ENCODE measurements at places on chromosomes 4 and X.

DNA sequence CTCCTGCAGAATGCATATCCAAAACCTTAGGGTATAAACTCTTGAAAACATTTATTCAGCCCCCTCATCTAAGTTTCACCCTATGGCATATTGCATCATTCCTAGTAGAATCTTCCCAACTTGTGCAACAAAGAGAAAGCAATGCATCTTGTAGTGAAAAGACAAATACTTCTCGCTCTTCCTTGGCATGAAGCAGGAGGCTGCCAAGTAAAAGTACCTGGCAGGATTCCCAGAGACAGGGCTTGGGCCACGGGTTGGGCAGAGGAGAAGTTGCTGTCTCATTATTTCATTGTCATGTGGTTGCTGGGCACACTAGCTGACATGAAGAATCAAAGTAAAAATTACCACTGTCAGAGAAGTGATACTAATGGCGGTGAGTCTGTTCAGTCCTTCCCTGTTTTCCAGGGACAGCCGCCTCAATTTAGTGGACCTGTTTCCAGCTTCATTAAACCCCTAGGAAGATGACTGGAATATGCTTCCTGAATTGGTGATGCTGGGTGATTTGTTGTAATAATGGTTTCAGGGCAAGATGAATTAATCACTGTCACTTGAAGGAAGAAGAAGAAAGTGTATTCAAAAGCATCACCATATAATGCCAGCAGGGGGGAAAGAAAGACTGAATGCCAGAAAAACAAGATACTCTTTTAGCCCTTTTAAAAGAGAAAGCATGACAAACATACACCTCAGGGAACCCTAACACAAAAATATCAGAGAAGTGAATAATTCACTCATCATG is 380.5 kb upstream of the IGFBP7 start:
- DNase-seq: no peak

GRCh38 chr4:149269835-149270234 is 545.8 kb downstream of the IQCM start:
- no peak for DNase-seq

DNA sequence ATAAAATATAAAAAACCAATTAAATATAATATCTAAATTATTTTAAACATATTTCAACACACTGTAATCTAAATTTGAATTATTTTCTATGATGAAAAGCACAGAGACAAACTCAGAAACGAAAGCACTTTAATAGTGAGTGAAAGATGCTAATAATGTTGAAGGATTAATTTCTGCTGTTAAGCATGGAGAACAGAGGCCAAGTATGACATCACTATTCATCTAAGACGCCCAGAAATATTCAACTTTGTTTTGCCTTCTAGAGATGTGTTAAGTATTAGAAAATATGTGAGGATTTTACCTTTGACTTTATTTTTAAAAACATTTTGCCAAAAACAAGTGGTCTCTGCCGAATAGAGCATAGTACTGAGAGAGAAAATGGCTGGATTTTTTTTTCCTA is 19.3 kb downstream of the ARHGEF6 start:
- DNase-seq: no peak

DNA sequence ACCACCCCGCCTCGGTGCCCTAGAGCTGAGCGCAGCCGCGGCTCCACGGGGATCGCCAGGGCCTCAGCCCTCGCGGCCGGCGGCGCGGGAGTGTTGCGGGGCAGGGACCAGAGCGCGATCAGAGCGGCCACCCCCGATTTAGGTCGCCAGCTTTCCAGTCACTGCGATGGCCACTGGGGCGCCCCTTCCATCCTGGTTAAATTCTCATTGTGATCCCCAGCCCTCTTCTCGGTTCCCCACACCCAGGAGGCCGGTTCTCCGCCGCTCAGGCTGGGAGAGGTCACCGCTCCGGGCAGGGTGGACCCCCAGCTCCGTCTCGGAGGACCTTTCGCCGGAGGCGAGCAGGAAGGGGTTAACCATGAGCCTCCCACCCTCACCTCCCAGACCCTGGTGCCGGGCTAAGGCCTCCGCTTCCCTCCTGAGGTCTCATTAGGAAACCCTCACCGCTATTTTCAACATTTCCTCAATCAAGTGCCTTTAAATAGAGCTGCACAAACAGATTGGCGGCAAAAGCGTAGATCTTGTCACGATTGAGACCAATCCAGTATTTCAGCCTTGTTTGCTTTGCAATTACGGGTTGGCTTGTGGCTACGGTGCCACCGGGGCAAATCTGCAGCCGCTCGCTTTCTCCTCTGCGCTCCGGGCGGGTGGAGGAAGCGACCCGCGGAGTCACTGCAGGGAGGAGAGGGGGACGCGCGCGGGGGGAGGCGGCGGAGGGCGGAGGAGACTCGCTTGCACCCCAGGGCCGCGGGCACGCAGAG is 8.3 kb upstream of the HAND2 start:
- DNase-seq: peak; percentile 29

DNA sequence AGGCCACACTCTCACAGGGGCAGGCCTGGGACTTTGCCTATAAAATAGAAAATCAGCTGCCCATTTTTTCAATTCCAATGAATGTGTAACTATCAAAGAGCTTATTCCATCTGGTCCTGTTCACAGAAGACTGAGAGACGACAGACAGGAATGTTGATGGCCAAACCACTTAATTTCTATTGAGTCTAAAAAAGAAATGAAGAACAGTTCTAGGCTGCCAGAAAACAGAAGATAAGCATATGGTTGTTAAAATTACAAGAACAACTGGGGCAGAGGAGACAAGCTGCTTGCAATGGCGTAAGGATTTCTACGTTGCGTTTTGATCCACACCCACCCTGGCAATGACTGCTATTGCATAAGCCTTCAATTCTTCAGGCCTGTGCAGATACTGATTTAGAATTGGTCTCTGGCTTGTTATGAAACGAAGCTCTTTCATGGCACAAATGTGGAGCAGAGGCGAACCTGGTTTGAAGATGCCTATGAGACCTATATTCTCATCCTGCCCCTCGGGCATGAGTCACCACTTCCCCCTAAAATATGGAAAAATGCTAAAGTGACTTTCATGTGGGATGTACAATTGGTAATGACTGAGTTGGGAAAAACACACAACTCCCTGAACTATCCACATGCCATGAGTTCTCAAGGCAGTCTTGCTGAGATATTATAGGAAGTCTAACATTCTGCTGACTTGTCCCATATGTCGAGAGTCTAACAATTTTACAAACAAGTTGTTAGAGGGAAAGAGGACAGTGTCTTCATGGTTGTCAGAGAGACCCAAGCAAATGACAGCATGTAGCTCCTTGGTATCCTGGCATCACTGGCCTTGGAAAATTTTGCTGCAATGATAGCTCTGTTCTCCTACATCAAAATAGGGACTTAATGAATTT is 37.9 kb upstream of the SORBS2 start:
- no peak for DNase-seq
